ENCODE measurements at places on chromosomes 16 and 17. TPM values are rescaled to one million over a fixed set of nuclear protein-coding genes. Genes with fewer than 3 reads are reported as not detected.

- no peak for DNase-seq
These were observed 156.7 kb downstream of the KCNJ12 start for GRCh38 chr17:21532763-21533385.

DNA sequence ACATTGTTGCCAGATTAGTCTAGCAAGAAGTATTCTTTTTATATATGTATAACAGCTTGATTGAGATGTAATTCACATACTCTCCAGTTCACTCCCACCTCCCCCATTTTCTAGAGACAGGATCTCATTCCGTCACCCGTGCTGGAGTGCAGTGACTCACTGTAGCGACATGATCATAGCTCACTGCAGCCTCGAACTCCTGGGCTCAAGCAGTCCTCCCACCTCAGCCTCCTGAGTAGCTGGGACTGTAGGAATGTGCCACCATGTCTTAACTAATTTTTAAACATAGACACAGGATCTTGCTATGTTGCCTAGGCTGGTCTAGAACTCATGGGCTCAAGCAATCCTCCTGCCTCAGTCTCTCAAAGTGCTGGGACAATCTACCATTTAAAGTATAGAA is 3.3 kb upstream of the RSAD1 start:
- DNase-seq: no peak

GRCh38 chr16:71514476-71514875 is 11.8 kb upstream of the CHST4 start:
- DNase-seq: no peak

DNA sequence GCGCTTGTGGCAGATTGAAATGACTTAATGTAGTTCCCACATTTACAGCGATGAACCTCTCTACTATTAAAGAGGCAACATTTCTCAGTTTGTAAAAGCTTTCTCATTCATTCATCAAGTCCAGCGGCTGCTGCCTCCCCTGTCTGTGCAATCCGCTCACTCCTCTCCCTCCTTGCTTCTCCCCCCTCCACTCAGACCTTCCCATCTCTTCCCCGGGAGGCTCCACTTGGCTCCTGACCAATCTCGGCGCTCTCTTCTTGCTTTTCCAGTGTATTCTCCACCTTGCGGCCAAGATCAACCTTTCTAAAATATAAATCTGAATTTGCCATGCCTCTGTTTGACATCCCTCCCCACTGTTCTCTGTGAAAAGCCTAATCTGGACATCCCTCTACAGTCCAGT is 117.5 kb downstream of the ASIC2 start:
- no peak for DNase-seq

- peak; percentile 93 for DNase-seq
These were observed at the start of gene GGNBP2 for GRCh38 chr17:36544307-36545076. GGNBP2 (plus strand) TSS chr17:36544919; CDS start chr17:36545725, 806 bp downstream.

The CDH5 gene
- 713 TPM for total RNA-seq

The PAM16 gene
- total RNA-seq: 11.6 TPM

DNA sequence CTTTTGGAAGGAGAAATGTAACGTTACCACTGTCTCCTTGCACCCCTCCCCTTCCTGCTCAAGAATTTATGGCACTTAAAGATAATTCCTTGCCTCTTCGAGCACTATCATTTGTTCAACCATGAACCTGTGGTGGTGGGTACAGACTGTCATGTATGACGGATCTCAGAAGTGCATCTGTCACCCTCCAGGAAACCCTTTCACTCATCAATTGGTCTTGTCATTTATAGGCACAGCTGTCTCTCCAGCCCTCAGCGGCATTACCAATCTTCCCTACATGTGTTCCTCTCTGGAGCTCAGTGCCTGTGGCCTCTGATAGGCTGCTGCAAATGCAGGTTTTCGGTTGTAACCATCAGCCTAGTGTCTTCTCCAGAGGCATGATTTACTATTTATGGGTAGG is 15.0 kb downstream of the CNTNAP4 start:
- DNase-seq: no peak
